ENCODE measurements at places on chromosomes 1 and 21.

- DNase-seq = no peak
Measured at GRCh38 chr1:174724219-174724618, 275.5 kb upstream of the CACYBP start.

DNA sequence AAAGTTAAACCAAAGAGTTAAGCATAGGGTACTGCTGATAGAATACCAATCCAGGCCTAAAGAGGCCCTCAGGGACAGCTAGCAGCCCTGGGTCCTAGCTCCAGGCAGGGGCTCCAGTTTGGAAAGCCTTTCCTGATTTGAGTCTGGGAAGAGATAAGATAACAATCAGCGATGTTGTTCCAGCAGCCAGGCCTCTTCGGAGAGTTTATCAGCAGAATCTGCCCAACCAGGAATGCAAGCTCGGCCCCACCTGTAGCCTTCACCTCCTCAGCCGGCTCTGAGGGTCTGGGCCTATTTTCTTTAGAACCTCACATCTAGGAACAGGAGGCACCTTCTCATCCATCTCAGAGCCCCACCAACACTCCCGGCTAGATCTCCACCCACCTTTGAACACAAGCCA is 42.6 kb downstream of the PLEKHA6 start:
- DNase-seq = no peak

DNA sequence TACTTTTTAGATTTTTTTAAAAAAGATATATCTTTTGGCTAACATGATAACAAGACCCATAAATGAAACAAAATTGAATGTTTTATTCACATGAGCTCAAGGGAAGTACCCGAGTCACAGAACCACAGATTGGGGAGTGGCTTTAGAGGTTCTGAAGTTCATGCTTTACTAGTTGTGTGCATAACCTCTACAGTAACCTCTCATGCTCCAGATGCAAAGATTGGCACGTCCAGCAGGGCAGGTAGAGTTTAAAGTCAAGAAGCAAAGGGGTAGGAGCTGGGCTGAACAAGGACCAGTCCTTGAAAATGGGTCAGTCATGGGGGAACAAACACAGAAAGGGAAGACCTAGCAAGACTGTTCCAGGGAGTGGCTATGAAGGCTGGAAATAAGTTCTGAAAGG is 109.6 kb downstream of the RNF220 start:
- DNase-seq = no peak

DNA sequence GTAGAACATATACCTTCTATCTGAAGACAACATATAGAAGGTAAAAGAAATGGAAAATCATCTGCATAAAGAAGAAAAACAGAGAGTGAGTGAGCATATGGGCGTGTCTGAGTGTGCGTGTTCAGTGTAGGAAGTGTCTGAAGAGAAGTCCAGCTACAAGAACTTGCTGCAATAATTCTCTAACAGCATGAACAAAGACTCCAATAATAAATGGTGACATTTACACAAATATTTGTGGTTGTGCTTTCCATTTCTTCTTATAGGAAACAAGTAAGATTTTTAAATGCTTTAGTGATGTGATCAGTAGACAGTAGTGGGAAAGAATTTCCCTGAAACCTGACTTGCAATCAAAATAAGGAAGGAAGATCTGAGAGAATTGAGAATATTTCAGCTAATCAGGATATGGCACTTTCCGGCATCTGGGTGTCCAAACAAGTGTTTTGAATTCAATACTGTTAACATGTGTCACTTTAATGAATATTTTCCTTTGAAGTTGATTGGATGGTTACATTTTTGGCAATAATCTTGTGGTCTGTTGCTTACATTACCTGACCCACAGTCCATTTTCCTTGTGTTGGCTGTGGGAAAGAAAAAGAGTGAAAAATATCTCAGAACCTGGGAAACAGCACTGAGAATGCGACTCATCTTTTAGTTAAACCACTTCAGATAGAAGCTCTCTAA is 154.0 kb downstream of the TGFB2 start:
- DNase-seq = no peak

DNA sequence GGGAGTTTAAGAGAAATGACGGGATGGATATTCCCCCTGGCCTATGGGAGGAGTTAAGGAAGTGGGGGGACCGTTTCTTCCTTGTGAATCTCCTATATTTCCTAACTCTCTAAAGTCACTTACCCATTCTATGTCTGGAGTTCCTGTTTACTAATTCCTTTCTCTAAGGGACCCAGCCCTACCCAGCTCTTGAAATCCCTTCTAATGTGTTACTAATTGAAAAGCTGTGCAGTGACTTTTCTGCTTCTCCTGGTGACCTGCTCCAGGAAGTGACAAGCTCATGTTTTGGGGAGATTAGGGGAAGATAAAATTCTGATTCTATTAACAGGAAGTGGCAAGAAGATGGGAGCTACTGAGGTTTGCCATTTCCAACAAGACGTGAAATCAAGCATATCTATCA is 4.0 kb upstream of the SAMSN1 start:
- DNase-seq = no peak

DNA sequence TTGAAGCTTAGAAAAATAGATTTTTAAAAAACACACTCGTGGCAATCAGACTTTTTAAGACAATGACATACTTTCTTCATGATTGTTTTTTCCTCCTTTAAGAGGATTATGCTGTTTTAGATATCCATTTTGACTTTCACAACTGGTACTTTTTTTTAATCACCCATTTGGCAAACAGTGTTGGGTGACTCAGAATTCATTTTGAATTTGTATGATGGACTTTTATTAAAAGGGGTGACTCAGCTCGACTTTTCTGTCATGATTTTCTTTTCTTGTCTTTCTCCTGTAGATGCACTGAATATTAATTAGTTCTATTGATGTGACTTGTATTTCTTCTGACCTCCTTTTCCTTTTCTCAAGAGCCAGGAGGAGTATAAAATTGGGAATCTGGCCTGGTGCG is 44.7 kb downstream of the FMN2 start:
- DNase-seq = no peak

DNA sequence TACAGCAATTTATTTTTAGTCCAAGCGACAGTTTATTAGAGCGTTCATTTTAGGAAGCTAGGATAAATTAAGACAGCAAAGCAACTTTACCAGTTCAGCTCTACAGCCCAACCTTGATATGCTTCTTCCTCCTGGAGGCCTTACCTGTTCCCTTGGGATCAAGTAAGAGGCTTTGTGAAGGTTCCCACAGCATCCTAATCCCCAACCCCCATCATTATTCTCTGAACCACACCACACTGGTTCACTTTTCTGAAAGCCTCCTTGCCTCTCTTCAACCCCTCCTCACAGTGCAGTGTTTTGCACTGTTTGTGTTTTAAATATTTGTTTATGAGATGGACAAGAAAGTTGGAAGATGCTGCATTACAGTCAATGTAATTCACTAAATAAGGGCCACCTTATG is 126.3 kb upstream of the CXADR start:
- no peak for DNase-seq

- DNase-seq = no peak
Measured at GRCh38 chr1:58887059-58887458, 103.2 kb upstream of the JUN start.

GRCh38 chr1:195608883-195609282 is 999.4 kb downstream of the KCNT2 start:
- DNase-seq = no peak

GRCh38 chr1:151175041-151175741 is 590 bp downstream of the TMOD4 start:
- DNase-seq = no peak

DNA sequence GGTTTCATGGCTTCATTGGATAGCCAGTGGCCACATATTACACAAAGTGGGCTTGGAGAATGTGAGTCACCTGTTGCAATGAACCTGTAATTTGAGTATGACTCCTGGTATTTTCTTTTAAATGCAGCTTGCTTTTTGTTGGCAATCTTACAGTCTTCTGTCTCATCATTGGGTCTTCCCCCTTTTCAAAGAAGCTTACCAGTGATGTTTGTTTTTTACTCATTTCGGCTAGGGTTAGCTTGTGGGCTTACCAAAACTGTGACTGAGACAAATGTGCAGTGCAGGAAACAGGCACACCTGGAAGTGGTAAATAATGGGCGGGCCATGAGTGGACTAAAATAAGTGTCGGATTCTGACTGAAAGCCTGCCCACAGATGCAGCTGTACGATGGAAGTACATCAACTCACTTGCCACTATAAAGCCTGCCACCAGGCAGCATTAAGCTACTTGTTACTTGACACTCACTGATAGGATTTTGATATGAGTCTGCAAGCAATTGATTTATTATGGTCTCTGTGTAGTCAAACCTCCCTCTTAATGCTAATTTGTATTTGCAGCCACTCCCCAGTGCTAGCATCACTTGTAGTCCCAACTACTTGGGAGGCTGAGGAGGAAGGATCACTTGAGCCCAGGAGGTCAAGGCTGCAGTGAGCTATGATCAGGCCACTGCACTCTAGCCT is 4.2 kb downstream of the HHAT start:
- peak; percentile 76 for DNase-seq

DNA sequence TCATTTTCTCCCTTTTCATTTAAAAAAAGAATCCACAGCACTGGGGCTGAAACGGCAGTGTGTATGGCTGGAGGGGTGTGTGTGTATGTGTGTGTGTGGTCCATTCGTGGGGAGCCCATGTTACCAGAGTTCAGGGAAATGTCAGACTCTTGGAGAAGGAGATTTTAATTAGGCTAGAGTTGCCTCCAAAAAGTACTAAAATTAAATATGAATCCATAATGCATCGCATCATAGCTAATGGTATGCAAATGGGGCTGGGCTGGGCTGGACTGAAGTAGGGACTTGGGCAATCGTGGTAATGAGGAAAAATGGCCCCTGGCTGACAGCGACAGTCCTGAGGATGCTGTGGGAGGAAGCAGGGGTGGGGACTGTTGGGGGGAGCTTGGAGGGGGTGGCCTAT is 24.8 kb downstream of the GRIK3 start:
- no peak for DNase-seq

DNA sequence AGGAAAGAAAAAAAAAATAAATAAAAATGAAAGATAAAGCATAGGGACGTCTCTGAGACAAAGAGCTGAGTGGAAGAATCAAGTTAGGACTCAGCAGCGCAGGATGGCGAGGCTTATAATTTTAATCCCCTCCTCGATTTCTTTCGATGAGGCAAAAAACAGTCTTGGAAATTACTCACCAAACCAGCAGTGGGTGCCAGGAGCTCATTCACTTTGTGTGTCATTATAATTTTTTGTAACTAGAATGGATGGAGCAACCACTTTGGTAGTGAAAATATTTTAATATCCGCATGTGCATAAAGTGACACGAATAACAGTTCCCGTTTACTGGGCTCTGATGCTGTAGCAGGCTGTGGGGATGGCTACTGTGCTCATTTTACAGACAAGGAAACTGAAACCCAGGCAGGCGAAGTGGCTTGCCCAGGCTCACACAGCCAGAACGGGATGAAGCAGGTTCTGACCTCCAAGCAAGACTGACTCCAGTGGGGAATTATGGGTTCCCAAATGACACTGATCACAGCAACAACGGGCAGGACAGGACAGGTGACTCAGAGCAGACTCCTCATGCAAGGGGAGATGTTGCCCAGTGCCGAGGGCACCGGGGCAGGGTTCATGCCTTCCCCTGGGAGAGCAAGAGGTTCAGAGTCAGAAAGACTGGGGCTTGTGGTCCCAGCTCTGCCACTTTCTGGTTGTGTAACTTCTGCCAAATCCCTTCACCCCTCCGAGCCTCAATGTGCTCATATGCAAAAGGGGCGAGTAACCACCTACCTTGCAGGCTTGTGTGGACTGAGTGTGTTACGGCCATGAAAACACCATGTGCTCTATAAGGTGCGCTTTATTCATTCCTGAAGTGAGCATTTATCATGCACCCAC is 63.6 kb downstream of the RUNX3 start:
- no peak for DNase-seq

DNA sequence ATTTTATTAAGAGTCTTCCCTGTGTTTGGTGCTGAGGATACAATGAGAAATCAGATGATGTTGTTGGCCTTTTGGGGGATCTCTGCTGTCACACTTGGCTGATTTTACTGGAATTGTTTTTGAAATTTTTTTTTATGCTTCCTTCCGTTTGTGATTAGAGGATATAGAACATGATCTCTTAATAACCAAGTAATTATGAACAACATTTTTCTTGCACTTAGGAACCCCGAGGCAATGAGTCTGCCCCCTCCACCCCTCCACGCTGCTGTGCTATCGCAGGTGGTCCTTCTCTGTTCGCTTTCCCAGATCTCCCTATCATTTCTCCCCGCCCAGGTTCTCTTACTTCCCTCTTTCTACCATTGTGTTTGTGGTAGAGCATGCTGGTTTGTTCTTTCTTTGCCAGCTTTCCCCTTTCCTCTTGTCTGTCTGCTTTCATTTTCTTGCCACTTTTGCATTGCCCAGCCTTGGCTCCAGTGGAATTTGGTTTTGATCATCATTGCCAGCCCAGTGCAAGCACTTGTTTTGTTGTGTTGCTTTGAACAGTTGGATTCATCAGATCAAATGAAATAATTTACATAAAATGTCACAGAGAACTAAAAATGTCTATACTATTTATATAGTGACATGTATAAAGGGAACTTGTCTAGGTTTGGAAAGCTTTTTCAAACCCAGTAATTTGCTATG is 73.1 kb upstream of the SCCPDH start:
- DNase-seq = no peak

DNA sequence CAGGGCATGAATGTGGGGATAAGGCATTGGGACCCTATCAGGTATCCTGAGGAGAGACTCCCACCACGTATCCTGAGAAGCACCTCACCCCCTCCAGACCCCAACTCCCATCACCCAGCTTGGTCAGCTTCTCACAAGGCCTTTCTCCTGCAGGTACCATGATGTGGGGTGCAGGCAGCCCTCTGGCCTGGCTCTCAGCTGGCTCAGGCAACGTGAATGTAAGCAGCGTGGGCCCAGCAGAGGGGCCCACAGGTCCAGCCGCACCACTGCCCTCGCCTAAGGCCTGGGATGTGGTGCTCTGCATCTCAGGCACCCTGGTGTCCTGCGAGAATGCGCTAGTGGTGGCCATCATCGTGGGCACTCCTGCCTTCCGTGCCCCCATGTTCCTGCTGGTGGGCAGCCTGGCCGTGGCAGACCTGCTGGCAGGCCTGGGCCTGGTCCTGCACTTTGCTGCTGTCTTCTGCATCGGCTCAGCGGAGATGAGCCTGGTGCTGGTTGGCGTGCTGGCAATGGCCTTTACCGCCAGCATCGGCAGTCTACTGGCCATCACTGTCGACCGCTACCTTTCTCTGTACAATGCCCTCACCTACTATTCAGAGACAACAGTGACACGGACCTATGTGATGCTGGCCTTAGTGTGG is 1.3 kb downstream of the GPR3 start:
- DNase-seq = no peak

DNA sequence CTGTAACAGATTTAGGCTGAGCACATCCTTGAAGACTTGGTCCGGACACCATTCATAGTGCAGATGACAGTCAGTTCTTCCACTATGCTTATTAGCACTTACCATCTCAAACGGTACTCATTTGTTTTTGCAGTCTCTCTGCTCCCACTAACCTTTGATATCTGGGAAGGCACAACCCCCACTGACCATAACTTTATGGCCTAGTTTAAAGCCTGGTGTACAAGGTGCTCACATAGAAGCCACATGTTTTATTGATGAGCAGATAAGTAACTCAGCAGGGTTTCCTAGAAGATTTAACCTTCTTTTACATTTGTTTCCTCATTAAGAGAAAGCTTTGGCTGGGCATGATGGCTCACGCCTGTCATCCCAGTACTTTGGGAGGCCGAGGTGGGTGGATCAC is 119.3 kb upstream of the MAGI3 start:
- no peak for DNase-seq

- no peak for DNase-seq
Measured at GRCh38 chr1:17155257-17155920, 36.1 kb upstream of the PADI2 start.

- no peak for DNase-seq
Measured at GRCh38 chr1:113684153-113684541, 75.1 kb downstream of the PHTF1 start.

GRCh38 chr1:24828887-24829192 is 83.6 kb downstream of the CLIC4 start:
- no peak for DNase-seq

- no peak for DNase-seq
Measured at GRCh38 chr1:61979729-61980128, 214.9 kb upstream of the L1TD1 start.

All from stimulated activated naive B cell treated with anti-CD40 and anti-IgM and Interleukin-4, amounts not matched to agents 10 μg/mL and 1 μg/mL and 100 μg/mL, for 72 hours (primary cell).